ENCODE measurements at places on chromosomes 3 and 15.

GRCh38 chr3:146115619-146116018, 45.4 kb downstream of the PLOD2 start:
- DNase-seq = no peak

DNA sequence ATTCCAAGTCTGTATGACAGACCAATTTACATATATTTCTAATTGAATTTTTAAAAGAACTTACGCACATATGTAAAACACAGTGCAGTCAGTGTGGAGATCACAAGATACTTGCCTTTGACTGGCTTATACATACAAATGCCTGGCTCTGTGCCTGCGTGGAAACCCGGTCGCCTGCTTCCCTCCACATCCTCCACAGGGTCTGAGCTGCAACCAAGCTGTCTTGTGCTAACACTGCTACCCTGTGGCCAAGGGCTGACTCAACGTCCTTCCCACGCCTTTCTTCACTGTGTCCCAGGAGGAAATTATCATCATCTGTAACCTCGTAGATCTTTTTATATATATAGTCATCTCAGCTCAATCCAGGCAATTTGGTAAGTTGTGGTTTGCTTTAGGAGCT, 117.0 kb downstream of the WNT7A start:
- no peak for DNase-seq

GRCh38 chr3:151775314-151776258, 38.3 kb upstream of the AADAC start:
- no peak for DNase-seq

- DNase-seq = no peak
These were observed 17.9 kb downstream of the PAK6 start for GRCh38 chr15:40256638-40257235.

DNA sequence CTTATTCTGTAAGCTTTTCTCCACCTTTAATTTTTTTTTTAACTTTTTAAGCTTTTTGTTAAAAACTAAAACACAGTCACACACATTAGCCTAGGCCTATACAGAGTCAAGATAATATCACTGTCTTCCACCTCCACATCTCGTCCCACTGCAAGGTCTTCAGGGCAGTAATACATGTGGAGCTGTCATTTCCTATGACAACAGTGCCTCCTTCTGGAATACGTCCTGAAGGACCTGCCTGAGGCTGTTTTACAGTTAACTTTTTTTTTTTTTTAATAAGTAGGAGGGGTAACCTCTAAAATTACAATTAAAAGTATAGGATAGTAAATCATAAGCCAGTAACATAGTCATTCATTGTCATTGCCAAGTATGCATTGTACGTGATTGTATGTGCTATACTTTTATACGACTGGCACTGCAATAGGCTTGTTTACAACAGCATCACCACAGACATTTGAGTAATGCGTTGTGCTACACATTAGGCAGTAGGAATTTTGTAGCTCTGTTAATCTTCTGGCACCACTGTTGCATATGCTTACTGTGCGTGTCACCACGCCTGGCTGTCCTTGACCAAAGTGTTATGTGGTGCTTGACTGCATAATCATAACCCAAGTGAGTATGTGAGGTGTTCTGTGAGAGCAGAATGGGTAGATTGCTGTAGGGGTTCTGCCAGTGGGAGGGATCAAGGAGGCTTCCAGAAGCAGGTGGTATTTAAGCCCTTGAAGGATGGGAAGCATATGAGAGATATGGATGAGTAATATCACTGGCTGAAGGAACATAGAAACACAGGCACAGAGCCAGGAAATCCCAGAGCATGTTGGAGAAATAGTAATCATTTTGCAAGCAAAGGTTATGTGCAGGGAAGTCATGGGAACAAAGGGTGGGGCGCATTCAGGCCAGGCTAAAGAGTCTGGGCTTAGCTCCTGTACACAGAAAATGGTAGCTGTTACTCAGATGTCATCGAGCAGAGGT, 18.3 kb downstream of the FBXO22 start:
- DNase-seq = no peak

DNA sequence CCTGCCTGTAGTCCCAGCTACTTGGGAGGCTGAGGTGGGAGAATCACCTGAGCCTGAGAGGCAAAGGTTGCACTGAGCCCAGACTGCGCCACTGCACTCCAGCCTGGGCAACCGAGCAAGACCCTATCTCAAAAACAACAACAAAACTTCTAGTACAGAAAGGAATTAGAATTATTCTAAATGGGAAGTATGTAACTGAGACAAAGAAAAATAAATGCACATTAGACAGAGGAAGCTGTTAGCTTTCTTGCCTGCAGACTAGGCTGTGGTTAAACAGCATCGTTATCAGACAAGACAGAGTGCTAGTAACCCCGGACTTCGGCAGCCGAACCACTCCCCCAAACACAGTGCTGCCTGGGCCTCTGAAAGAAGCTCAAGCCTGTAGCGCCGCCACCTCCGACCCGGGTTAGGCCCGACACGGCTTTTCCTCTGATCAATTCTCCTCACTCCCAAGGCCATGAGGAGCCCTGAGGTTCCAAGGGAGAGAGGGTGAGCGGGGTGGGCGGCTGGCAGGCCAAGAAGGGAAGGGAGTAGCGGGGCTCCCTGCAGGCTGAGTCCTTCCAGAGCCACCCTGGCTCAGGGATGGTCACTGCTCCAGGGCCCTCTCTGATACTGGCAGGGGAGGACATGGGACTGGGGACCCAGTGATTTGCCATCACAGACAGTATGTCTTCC, 44.8 kb upstream of the MUC4 start:
- no peak for DNase-seq

DNA sequence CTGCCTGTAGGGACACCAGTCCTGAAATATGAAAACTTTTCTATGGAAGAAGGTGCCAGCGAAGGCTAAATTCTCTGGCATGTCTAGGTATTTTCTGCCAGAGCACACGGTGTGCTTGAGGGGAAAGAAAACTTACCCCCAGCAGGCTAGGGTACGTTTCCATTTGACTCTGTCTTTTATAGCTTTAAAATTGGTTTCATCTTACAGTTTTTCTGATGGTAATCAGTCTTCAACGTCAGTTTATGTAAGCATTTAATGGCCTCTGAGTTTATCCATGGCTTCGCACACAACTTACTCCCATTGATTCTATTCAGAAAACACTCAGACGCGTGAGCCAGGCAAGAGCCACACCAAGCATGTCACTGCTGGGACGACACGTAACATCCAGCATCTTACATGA, 249.7 kb downstream of the ADAMTS17 start:
- DNase-seq = no peak

DNA sequence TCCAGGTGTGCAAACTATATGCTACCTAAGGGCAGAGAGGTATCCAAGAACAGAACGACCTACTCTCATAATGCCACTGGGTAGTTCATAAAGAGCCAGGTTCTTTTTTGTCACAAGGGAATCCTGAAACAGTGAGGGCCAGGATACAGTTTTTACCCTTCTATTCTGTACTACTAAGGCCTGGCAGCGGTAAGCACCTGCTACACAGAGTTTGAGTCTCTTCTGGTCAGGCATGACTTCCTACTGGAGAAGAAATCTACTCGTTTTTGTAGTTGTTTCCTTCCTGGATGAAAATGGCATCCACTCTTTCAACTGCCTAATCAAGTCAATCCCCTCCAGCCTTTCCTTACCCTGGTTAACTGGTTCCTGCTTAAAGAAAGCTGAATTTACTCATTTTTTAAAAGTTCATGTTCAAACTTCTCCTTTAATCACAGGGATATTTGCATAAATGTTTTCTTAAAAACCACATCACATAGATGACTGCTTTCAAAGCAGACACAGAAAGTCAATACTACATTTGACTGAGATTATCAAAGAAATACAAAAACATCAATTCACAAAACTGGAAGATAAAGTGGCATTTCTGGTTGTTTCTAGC, 40.0 kb downstream of the MAP4 start:
- DNase-seq = no peak

GRCh38 chr3:11932636-11933035, 71.6 kb upstream of the SYN2 start:
- DNase-seq = no peak

GRCh38 chr3:69016102-69016501, 2.6 kb upstream of the EOGT start:
- no peak for DNase-seq

DNA sequence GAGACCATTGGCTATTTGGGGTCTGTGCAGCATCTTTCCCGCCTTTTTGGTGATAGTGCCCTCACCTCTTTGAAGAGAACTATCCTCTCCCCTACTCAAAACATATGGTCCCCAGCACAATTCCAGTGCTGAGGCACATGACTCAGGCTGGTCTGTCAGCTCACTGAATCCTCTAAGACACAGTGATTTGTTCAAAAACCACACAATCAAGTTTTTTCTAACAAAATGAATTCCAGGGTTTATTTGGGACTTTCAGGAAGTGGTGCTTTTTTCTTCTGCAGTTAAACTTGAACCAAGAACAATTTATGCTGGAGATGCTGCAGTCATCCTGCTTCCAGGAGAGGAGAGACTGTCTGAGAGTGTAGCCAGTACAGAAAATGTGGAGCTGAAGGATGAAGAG, 142.5 kb upstream of the LMCD1 start:
- DNase-seq = no peak

DNA sequence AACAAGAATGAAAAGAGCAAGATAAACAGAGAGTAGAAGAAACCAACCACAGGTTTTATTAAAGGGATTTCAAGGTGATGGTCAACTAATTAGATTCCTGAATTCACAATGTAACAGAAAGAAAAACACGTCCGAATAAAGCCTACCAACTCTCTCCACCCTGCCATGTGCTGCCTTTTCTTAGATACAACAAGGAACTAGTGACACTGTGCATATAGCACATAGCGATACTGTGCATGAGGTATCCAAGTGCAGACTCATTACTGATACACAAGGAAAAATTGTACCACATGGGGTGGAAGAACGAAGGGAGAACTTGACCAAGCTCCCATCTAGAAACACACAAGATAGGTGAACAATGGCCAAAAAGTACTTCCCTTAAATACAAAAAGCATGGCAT, 154.6 kb downstream of the MAGI1 start:
- no peak for DNase-seq

DNA sequence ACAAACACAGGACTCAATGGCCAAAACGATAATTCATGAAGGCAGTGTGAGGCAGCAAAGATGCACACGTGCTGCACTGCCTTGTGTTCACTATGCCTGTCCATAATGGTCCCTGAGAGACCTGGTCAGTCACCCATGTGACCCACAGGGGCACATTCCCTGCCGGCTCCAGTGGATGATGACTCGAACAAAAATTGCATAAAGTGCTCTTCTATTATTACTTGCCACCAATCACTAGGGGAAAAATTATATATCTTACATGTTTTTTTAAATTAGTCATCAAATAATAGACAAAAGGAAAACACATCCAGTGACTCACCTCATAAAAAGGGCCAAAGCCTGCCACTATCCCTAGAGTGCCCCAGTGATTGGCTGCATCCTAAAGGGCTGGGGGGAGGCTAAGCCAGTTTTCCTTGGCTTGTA, 47.5 kb downstream of the UBP1 start:
- no peak for DNase-seq

GRCh38 chr3:25648107-25648535, 16.6 kb downstream of the TOP2B start:
- no peak for DNase-seq

DNA sequence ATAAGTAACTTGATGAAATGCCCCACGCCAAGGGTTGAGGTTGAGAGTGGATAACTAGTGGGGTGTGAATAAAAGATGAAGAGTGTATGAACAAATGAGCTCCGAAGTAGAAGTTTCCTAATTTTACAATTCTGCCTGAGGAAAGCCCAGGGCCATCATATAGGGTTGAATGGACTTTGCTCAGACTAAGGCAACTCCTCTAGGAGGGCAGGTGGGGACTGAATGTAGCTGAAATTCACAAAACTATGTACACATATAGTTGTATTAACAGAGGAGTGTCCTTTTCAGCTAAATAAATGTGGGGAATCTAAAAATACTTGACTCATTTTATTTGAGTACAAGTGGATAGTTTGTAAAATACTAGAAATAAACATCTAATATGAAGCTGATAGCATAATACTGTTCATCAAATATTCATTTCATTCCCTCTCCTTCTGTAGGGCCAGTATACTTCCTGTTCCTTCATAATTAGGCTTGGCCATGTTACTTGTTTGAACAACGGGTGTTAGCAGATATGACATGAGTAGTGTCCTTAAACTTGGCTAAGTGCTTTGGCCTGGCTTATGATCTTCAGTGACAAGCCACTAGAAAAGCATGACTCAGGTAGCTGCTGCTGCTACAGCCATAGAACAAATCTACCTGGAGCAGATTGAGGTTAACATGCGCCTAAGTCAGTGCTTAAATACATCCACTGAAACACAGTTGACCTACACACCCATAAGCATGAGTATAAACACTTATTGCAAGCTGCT, 26.5 kb downstream of the PLSCR1 start:
- DNase-seq = no peak

GRCh38 chr15:74304431-74304830, 63.0 kb downstream of the CYP11A1 start:
- DNase-seq = no peak
